ENCODE measurements at places on chromosomes 4 and X. TPM values are rescaled to one million over a fixed set of nuclear protein-coding genes. Genes with fewer than 3 reads are reported as not detected.

- no peak for ATAC-seq
These were observed 23.7 kb downstream of the FAM193A start for GRCh38 chr4:2560167-2560566.

- no peak for ATAC-seq
These were observed 3.4 kb downstream of the DDX53 start for GRCh38 chrX:23003116-23003515.

GRCh38 chr4:123843137-123843536 is 446.5 kb downstream of the SPRY1 start:
- ATAC-seq: no peak

GRCh38 chr4:78926826-78927225 is 12.4 kb downstream of the PAQR3 start:
- no peak for ATAC-seq

Gene MAP3K15
- not detected for total RNA-seq

Gene ARL9
- total RNA-seq: 0.24 TPM

DNA sequence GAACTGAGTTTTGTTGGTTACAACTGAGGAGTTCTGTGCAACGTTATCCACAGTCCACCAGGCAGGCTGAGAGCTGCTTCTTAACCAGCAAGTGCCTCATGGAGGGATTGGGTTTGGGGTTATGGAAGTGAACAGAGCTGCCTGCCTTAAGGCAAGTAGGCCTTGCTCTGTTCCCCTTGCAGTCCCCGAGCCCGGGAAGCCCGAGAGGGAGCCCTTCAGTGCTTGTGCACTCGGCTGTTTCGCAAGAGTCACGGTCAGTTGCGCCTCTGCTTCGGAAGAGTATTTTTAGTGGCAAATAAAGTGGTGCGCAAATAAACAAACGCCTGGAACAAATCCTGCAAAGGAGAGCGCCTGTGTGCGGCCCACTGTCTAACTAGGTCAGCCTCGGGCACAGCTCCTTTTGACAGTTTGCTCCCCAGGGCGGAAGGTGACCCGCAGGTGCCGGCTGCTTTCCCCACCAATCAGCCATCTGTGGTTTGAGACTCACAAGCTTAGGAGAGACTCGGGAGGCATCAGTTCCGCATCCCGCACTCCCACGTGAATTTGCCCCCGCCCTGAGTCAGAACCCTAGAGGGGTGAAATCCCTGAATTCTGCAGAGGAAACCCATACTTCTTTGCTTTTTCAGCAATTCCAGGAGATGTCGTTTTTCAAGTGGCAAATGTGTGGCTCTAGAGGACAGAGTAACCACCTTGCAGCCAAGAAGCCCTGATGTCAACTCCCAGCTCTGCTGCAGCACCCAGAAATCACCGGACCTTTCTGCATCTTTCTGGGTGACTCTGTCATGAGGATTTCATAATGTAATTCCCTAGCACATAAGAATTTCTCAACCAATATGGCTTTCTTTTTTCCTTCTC is 56.8 kb downstream of the LGI2 start:
- no peak for ATAC-seq

- no peak for ATAC-seq
These were observed 1513.0 kb downstream of the STIM2 start for GRCh38 chr4:28373601-28374000.

DNA sequence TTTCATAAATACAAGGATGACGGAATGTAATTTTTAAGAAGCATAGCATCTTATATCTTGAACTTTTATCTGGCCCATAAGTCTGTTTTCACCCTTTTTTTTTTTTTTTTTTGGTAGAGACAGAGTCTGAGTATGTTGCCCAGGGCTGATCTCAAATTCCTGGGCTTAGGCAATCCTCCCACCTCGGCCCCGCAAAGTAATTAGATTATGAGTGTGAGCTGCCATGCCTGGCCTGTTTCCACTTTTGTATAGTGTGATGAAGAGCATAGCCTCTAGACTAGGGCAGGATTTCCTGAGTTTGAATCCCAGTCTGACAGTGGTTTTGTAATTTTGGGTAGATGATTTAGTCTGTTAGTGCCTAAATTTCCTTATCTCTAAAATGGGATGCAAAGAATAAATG is 11.0 kb downstream of the STIM2 start:
- no peak for ATAC-seq

Gene NAAA
- total RNA-seq: 22.9 TPM

Gene CXCL11
- 0.24 TPM for total RNA-seq

- ATAC-seq: no peak
These were observed 103.4 kb downstream of the PDGFRA start for GRCh38 chr4:54332542-54332941.

GRCh38 chr4:170259631-170260153 is 169.9 kb upstream of the AADAT start:
- peak; percentile 98 for ATAC-seq

DNA sequence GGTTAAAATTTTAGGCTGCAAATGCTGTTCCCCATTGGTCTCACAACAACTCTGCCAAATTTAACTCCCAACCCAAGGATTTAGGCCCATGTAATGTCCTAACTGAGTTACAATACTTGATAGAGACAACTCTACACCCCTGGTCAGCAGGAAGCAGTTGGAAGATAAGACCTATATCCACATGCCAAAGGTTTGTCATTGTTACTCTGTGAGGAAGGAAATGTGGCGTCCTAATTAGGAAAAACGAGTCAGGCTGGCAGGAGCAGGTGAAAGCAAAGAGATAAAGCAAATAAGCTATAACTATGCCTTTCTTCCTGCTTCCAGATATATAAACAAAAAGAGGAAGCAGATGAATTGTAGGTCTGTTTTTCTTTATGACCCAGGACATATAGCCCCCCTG is 69.1 kb downstream of the SPIN4 start:
- ATAC-seq: no peak

Gene ADH6
- total RNA-seq: not detected

Gene FGF16
- total RNA-seq: not detected

Gene SPANXC
- not detected for total RNA-seq

DNA sequence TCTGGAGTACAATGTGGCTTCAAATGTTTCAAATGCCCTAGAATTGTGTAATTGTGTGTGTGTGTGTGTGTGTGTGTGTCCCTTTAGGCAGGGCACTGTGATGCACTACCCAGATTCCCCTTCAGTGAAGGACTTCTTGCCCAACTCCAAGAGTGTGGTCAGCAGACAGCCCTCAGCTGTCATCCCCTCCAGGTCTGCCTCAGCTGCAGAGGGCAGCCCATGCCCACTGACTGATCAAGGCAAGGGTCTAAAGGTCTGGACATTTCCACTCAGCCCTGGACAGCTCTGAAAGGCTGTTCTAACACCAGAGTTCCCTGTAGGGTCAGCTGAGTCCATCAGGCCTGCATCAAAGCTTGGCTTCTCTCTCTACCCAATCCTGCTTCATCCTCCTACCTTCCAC is 83.9 kb upstream of the USP9X start:
- no peak for ATAC-seq

GRCh38 chr4:47913861-47914219 is 543 bp downstream of the NFXL1 start:
- peak; percentile 50 for ATAC-seq

GRCh38 chr4:147518846-147519767 is 38.2 kb downstream of the EDNRA start:
- peak; percentile 72 for ATAC-seq

- ATAC-seq: no peak
These were observed 69.4 kb downstream of the HMGB2 start for GRCh38 chr4:173264684-173265185.

Gene NDNF
- total RNA-seq: 0.44 TPM

DNA sequence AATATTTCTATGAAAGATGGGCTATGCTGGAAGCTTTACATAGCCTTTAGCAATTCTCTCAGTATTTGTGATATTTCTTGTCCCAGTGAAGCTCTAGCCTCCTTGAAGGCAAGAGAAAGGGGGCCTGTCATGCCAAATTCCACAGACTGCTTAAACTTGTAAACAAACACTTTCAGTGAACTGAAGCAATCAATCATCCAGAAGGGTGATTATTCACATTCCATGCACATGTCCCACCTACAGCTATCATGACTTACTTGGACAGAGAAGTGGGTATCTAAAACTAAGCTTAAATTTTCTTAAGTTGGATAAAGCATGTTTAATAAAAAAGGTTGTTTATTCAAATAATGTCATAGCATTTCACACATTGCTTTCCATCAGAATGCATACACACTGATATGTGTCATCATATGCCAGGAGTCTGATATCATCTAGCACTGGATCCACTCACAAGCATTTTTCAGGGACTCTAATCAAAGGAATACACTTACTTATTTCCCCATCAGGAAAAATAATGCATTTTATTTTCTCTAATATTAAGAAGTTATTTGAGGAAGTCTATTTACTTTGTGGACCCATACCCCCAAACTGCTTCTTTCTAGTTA is 1.2 kb upstream of the FSTL5 start:
- no peak for ATAC-seq

DNA sequence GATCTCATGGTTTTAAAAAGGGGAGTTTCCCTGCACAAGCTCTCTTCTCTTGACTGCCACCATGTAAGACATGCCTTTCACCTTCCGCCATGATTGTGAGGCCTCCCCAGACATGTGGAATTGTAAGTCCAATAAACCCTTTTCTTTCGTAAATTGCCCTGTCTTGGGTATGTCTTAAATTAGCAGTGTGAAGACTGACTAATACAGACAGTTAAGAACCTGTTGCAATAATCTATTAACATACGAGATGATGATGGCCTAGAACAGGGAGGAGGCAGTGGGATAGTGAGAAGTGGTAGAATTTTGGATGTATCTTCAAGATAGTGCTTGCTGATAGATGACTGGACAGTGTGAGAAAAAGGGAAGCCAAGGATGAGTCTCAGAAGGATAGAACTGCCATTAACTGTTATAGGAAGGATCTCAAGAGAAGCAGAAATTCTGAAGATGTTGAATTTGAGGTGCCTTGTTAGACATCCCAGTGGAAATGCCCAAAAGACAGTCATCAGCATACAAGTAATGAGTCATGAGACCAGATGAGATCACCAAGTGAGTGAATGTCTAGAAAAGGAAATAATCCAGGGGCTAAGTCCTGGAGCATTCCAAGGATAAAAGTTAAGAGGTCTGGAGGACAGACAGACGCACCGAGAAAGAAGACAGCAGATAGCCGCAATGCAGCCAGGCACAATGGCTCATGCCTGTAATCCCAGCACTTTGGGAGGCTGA is 38.8 kb upstream of the UGDH start:
- ATAC-seq: peak; percentile 71

- no peak for ATAC-seq
These were observed 8.0 kb upstream of the FAM47C start for GRCh38 chrX:37000140-37000539.

Gene AFM
- total RNA-seq: not detected

DNA sequence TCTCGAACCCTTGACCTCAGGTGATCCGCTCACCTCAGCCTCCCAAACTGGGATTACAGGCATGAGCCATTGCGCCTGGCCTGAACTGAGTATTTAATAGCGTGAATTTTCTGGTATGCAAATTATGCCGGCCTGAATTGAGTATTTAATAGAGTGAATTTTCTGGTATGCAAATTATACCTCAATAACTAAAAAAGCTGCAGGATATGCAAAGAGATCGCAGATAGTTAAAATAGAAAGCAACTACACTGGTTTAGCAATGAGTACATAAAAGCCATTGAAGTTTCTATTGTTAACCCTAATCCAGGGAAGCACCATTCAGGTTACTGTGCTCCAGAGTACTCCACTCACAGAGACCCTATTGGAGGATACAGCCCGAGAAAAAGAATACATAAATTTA is 22.8 kb downstream of the FBXW7 start:
- no peak for ATAC-seq

DNA sequence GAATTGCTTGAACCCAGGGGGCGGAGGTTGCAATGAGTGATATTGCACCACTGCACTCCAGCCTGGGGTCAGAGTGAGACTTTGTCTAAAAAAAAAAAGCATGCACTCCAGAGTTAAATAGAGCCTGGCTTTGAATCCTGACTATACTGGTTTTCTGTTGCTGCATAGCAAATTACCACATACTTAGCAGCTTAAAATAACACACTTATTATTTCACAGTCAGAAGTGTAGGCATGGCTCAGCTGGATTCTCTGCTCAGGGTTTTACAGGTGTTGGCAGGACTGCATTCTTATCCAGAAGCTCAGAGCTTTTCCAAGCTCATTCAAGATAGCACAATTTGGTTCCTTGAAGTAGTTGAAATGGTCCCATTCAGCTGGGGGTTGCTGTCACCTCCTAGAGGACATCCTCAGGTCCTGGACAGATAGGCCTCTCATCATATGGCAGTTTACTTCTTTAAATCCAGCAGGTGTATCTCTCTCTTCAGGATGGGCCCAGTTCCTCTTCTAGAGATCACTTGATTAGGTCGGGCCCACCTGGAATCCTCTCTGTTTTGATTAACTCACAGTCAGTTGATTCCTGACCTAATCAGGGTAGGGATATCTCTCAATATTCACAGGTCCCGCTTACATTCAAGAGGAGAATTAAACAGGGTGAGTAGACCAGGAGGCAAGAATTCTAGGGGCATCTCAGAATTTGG is 26.8 kb downstream of the DOCK11 start:
- peak; percentile 84 for ATAC-seq

- ATAC-seq: no peak
These were observed at the start of gene CORIN for GRCh38 chr4:47837908-47838294. TSS of gene CORIN (minus strand) at chr4:47838067. CDS start at chr4:47837949, 118 bp downstream.

DNA sequence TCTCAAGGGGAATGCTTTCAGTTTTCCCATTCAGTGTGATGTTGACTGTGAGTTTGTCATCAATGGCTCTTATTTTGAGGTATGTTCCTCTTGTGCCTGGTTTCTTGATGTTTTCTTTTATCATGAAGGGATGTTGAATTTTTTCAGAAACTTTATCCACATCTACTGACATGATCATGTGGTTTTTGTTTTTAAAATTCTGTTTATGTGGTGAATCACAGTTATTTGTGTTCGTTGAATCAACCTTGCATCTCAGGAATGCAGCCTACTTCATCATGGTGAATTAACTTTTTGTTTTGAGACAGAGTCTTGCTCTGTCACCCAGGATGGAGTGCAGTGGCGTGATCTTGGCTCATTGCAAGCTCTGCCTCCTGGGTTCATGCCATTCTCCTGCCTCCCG is 263.1 kb upstream of the KLF3 start:
- ATAC-seq: no peak

GRCh38 chrX:151695583-151696340 is 504 bp downstream of the PRRG3 start:
- ATAC-seq: no peak

- ATAC-seq: no peak
These were observed 19.3 kb upstream of the SH3TC1 start for GRCh38 chr4:8179771-8180170.

GRCh38 chrX:43224496-43224895 is 431.6 kb upstream of the MAOA start:
- no peak for ATAC-seq

GRCh38 chr4:17722356-17722700 is 59.1 kb downstream of the FAM184B start:
- no peak for ATAC-seq

DNA sequence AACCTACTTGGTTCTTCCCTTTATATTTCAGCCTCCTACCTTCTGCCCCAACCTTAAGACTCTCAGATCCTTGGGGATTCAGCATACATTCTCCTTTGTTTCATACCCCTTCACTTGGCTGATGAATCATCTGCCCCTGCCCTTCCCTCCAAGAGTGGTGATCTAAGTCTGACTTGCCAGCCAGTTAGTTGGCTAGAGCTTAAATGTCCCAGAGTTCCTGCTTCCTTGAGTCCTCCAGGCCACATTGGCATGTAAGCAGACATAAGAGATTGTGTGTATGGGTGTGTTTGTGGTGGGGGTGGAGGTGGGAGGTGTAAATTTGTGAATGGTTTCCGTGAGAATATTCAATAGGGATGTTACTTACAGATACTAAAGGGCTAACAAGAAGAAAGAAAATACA is 3.7 kb upstream of the TEX13D start:
- ATAC-seq: peak; percentile 53

- ATAC-seq: no peak
These were observed 203.1 kb downstream of the EPHA5 start for GRCh38 chr4:65467068-65467680.
